ENCODE measurements at places on chromosomes 16 and 17. TPM values are rescaled to one million over a fixed set of nuclear protein-coding genes. Genes with fewer than 3 reads are reported as not detected.

The CD79B gene
- not detected for polyA plus RNA-seq

The AOC3 gene
- polyA plus RNA-seq: not detected

The KRT25 gene
- polyA plus RNA-seq: not detected

DNA sequence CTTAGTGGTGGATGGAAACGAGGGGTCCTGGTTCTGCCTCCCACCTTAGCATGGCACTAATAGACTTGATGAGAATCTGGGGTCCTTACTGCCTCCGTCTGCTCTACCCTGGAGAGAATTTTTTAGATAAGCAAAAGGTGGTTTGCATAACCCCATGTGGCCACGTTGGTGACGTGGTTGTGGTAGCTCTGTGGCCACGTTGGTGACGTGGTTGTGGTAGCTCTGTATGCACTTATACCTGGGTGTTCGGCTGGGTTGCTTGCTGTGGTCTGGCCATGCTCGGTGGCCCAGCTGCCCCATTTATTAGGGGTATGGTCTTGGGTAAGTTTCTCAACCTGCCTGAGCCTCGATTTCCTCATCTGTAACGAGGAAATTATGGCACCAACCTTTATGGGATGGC, 13.0 kb downstream of the SPIRE2 start:
- H3K27ac ChIP-seq: no peak overlapping the region
- no peak for DNase-seq
- no peaks in the 10 kb centered on the region for H3K27me3 ChIP-seq
- H3K4me3 ChIP-seq: no peak overlapping the region
- H3K4me1 ChIP-seq: peaks cover 9% of the 10 kb centered on the region

- DNase-seq: no peak
- no peaks in the 10 kb centered on the region for H3K27me3 ChIP-seq
- H3K36me3 ChIP-seq: no peaks in the 10 kb centered on the region
- no peak overlapping the region for H3K27ac ChIP-seq
- H3K4me3 ChIP-seq: no peak overlapping the region
- H3K4me1 ChIP-seq: peaks cover 6% of the 10 kb centered on the region
Measured at GRCh38 chr17:14902297-14902696, 362.8 kb downstream of the PMP22 start.

DNA sequence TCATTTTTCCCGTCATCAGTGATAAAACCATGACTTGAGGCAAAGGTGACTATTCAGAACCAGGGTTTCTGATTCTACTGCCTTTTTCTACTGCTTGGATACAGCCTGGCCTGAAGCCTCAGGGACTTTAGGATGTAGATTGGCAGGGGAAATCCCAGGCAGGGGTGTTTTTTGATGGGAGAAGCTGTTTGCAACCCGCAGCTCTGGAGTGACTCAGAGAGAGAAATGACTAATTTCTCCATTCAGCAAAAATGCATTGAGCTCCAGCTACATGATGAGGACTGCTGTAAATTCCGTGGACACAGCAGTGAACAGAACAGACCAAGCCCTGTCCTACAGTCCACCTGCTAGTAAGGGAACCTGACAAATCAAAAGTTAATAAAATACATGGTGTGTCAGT, 560.6 kb downstream of the CDH13 start:
- H3K4me3 ChIP-seq: no peak overlapping the region
- peak; percentile 84 for DNase-seq
- H3K27ac ChIP-seq: no peak overlapping the region
- peaks cover 8% of the 10 kb centered on the region for H3K4me1 ChIP-seq
- no peaks in the 10 kb centered on the region for H3K27me3 ChIP-seq

DNA sequence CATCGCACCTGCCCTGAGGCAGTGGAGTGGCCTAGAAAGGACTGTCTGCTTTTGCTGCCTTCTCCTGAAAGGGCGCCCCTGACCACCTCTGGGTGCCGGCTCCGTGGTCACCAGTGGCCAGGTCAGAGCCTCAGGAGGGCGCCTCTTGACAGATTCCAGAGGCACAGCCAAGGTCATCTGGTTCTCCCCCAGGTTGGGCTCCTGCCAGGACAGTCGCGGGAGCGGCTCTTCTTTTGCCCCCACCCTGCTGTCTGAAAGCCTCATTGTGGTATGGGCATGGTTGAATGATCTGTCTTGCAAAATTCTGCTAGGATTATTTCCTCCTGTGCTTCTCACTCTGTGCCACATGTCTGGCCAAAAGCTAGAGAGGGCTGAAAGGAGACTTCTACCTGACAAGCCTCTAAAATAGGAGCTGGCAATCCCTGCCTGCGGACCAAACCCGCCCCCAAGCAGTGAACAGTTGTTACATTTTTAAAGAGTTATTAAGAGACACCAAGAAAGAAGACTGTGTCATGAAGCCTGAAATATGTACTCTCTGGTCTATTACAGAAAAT, 82.8 kb downstream of the SNX29 start:
- no peak overlapping the region for H3K4me3 ChIP-seq
- DNase-seq: no peak
- H3K4me1 ChIP-seq: peaks cover 45% of the 10 kb centered on the region
- H3K36me3 ChIP-seq: no peaks in the 10 kb centered on the region
- H3K27ac ChIP-seq: no peak overlapping the region

DNA sequence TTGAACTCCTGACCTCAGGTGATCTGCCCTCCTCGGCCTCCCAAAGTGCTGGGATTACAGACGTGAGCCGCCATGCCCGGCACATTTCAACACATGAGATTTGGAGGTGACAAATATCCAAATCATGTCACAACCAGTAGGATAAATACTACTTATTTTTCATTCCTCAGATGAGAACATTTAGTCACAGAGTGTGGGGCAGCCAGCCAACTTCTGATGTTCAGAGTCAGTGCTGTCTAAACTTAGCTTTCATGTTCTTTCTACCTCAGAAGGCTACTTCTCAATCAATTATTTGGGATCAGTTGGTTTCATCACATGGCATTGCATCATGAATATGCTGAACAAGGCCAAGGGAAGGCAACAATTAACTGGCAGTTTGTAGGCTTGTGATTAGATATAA, 134.5 kb downstream of the CDH13 start:
- DNase-seq: peak; percentile 84
- H3K36me3 ChIP-seq: no peaks in the 10 kb centered on the region
- H3K27ac ChIP-seq: peak overlapping the region; percentile 9
- H3K27me3 ChIP-seq: no peaks in the 10 kb centered on the region

Measured in GM23248 (cell line).